ENCODE measurements at places on chromosomes 1 and 21.

DNA sequence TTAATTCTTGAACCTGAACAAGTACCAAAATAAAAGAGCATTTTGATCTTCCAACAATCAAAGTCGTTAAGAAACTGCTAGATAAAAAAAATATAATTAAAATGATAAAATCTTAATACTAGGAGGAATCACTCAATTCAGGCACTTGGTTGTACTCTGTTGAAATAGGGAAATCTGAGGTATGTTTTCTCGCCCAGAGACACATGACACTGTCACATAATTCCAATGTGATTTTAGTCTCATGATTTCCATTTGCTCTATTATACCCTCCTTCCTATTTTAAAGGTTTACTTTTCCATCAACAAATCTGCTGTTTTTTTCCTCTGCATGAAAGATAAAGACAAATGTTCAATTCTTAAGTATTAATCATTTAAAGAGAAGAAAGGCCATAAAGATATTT is 97.6 kb downstream of the ZZZ3 start:
- DNase-seq = no peak

- no peak for DNase-seq
These were observed 2.2 kb downstream of the TBX15 start for GRCh38 chr1:118985640-118986554.

DNA sequence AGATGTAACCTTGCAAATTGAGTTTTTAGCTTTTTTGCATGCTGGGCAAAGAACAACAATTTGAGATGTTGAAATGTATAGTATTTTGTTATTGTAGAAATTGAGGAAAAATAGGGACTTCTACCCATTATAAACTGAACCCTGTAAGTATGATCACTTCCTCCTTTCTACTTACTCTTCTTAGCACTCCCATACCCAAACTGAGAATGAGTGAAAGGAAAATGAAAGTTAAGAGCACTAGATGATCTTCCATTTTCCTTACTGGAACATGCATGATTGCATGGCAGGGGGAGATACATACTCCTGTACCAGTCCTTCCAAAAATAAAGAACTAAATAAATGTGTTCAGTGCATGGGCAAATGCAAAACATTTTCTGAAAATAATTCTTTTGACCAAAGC is 107.4 kb upstream of the KIAA1614 start:
- no peak for DNase-seq

DNA sequence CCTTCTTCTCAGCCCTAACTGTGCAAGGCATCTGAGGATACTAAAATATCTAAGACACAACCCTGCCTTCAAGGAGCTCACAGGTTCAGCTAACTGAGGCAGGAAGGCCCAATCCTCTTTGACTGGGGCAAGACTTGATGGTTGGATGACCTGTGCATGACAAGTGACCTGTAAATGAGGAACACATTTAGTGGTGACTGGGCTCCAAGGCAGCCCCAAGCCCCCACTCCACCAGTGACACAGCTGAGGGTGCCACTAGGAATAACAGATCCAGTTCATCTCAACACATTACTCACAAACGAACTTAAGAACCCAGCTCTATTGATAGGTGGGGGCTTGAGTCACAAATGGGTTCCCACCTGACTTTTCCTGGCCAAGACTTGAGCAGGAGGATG is 244.7 kb upstream of the IRF2BP2 start:
- DNase-seq = no peak

DNA sequence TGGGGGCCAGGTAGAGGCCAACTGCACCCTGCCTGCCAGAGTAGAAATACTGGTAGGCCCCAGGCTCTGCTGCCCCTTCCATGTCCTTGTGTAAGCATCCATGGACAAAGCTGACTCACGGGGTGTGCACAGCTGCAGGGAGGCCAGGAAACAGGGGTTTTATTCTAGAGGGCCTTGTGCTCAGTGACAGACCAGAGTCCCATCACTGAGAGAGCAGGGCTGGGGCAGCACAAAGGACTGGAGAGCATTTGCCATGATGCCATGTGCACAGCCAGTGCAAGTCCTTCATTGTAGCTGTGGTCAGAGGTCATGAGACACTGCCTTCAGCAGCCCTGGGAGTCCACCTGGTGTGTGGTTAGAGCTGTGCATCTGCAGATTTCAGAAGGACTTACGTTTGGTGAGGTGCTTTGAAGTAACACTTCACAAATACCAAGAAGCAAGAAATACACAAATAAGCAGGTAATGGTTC is 8.1 kb downstream of the ARF1 start:
- DNase-seq = no peak

- DNase-seq = no peak
These were observed 270.2 kb downstream of the PTPRC start for GRCh38 chr1:198908995-198909394.

- DNase-seq = no peak
These were observed 228.4 kb downstream of the ATG4C start for GRCh38 chr1:63012339-63012738.

DNA sequence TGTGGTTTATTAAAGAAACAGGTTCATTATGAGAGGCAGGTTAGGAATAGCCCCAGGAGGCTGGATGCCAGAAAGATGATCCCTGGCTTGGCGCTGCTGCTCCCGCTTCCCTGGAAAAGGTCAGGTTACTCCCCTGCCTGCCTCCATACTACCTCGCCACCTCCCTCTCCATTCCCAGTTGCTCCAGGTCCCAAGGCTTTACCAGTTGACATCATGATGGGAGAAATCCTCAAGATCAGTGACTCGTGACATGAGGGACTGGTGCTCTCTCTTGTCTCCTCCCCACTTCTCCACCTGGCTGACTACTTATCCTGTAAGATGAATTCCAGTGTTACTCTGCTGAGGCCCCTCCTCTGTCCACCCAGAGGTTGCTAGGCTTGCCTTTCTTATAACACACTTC is 19.7 kb downstream of the VASH2 start:
- no peak for DNase-seq

DNA sequence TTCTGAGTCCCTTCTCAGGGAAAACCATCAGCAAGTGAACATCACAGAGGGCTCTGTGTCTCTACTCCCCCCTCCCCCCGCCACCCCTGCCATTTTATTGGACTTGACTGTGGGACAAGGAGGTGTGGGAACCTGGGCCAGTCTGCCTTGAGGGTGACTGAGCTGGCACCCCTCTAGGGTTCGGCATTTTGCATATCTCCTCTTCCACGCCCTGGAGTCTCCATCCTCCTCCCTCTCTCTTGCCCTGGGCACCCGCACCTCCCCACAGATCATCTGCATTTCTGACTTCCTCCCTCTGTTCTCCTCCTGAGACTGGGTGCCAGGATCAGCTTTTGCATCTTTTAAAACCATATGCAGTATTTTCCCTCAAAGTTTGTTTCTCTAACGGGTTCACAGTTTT is 107.1 kb upstream of the ERRFI1 start:
- DNase-seq = no peak

Measured in activated naive CD4-positive, alpha-beta T cell (primary cell).